ENCODE measurements at places on chromosomes 12 and 14. TPM values are rescaled to one million over a fixed set of nuclear protein-coding genes. Genes with fewer than 3 reads are reported as not detected.

Gene PPFIA2
- 10.2 TPM for total RNA-seq

Gene FAM186B
- 0.10 TPM for total RNA-seq

Gene SMOC1
- 12.8 TPM for total RNA-seq

Gene PRICKLE1
- total RNA-seq = 1.8 TPM

Gene OR6C2
- total RNA-seq = not detected

- peak; percentile 48 for DNase-seq
These were observed 77.0 kb downstream of the RBM19 start for GRCh38 chr12:113889076-113889475.

- no peak for DNase-seq
These were observed 90.0 kb downstream of the PPM1H start for GRCh38 chr12:62844915-62845314.

- peak; percentile 56 for DNase-seq
These were observed 3.1 kb downstream of the SMOC1 start for GRCh38 chr14:69882116-69882864.

DNA sequence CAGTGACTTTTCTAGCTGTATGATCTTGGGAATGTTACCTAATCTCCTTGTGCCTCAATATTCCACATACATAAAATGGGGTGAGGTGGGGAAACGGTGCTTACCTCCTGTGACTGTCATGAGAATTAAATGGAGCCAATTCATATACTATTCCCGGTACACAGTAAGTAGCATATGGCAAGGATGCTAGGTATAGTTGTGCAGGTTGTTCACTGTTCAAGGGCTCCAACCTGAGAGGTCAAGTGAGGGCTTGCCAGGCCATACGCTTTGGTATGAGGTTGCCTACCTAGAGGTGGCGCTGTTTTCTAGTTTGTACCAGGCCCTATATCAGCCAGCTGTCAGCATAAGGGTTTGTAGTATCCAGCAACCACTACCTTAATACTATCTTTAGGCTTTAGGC, 3.6 kb upstream of the BATF start:
- peak; percentile 20 for DNase-seq

DNA sequence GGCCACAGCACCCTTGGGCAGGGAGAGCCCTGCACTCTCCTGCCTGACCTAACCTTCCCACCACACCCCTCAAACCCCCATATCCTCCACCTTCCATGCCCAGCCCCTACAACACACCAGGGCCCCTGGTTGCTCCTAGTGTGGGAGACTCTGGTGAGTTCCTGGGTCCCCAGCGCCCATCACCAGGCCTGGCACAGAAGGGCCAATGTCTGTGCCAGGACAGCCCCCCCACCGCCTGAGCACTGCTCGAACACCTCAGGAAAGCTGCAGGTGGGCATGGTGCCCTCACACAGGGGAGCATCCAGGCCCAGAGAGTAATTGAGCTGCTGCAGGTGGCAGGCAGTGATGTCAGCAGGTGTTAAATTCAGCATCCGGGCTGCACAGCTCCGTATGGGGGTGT, 15.2 kb downstream of the ADCY6 start:
- DNase-seq = no peak

DNA sequence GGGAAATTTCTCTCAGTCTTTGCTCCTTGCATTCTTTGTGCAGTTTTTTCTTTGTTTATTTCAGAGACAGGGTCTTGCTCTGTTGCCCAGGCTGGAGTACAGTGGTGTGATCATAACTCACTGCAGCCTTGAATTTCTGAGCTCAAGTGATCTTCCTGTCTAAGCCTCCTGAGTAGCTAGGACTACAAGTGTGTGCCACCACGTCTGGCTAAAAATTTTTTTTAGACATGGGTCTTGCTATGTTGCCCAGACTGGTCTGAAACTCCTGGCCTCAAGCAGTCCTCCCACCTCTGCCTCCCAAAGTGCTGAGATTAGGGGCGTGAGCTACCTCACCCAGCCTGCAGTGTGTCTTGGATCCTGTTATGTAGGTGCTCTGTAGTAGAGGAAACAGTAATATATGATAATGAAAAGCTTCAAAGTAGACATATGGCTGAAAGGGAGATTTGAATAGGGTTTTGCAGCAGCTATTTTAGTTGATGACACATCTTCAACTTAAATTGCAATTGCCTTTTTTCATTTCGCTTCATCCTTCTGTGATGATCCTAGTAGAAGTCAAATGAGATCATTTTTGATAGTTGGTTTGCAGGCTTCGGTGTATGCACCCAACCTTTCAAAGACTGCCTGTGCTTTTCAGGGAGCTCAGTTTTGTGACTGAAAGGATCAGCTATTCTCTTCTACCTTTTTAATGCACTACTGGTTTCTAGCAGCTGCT, 75.4 kb downstream of the FUT8 start:
- no peak for DNase-seq

DNA sequence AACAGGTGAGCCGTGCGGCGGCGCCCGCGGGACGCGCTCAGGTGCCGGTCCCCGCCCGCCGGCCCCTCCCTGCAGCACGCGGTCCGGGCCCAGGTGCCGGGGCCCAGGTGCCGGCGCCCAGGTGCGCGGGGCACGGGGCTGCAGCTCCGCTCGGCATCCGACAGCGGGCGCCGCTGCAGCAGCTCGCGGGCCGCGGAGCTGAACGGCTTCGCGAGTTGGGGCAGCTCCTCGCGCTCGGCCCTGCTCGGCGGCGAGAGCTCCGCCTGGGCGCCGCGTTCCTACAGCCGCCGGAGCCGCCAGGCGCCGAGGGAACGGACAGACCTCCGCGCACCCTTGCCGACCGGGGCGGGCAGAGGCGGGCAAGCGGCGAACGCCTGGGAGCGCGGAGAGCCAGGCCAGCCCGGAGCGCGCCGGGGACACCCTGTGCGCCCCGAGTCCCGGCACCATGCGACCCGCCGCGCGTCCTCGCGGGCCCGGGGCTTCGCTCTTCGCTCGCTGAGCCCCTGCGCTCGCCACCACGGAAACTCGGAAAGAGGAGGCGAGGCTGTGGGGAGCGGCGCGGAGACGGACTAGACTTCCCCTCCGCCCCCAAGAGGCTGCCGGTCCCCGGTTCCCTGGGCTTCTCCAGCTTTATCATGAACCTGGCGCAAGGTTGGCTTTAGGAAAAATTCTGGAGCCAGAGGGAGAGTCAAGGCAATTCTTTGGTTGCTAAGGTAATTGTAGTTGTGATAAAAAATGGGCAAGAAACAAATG, at the start of gene RGS6:
Gene RGS6 (plus strand): TSS at position 201 of the 753 bp plus-strand sequence.
- no peak for DNase-seq

GRCh38 chr14:55430024-55430690, 10.3 kb downstream of the TBPL2 start:
- DNase-seq = peak; percentile 41

DNA sequence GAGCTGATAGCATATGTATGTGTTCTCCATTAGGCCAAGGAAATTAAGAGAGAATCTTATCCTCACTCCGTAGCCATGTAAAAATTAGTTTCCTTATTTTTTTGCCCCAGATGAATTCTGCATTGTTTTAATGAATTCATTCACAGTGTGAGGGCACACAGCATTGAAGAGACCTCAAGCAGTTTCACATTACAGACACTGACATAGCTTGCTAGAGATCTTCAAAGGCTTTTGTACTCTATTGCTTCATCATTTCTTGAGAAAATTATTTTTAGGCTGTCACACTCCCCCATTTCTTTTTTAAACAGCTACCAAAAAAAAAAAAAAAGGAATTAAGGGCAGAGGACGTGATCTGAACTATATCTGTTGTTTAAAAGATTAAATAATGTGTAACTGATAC, 251.1 kb downstream of the BCAT1 start:
- no peak for DNase-seq

- DNase-seq = no peak
These were observed 381.0 kb downstream of the SNAPC1 start for GRCh38 chr14:62143245-62143644.

DNA sequence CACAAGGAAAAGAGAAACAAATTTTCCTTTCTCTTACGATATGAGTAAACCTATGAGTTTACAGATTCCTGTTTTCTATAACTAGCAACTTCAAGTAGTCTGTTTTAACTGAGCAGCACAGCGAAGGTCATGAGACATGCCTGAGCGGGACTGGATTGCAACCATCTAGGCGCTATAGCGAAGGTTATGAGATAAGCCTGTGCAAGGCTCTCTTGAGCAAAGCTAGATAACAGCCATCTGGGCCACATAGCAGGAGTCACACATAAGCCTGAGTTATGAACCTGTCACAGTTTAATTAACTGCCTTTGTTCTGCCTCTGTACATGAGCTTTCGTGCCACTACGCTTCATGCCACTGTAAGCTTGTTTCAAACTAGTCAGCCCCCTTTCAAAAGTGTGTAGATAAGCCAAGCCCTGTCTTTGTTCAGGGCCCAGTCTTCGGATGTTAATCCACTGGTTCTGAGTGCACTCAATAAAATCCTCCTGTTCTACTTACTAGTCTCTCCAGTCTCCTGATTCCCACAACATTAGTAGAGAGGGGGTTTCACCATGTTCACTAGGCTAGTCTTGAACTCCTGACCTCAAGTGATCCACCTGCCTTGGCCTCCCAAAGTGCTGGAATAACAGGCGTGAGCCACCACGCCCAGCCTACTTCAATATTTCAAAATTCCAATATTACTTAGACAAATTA, 47.1 kb downstream of the SEC23A start:
- DNase-seq = peak; percentile 22

DNA sequence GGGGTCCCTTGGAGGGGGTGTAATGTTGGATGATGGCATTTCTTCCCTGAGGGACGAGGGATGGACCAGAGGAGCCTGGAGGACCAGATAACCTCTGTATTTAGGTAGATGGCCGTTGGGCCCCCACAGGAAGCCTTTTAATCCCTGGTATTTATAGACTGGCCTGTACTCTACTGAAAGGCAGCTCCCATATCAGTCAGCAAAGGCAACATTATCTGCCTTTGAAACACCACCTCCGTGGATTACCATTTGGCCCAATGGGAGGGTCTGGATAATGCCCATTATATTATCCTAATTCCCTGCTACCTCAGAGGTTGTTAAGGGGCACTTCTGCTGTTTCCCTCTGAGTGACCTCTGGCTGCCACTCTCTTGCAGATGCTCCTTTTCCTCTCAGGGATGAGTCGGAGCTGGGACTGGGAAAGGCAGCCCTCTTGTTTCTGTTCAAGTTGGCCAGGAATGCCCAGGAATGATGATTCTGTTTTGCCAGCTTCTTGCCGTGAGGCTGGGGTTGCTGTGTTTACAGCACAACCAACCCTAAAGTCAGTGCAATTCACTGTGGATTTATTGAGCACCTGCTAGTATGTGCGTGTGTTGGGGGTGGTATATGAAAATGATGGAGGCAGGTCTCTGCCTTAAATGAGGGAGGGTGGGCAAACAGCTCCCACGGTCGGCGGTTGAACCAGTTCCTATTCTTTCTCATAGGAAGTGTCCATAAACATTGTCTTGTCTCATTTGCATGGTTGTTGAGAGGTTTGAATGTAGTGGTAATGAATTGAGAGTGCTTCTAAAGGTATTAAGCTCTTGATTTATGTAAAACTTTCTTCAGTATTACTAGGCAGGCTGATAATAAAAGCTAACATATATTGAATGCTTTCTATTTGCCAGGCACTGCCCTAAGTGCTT, 18.1 kb downstream of the SUSD6 start:
- peak; percentile 44 for DNase-seq

GRCh38 chr12:91502208-91502607, 319.6 kb upstream of the DCN start:
- DNase-seq = no peak

DNA sequence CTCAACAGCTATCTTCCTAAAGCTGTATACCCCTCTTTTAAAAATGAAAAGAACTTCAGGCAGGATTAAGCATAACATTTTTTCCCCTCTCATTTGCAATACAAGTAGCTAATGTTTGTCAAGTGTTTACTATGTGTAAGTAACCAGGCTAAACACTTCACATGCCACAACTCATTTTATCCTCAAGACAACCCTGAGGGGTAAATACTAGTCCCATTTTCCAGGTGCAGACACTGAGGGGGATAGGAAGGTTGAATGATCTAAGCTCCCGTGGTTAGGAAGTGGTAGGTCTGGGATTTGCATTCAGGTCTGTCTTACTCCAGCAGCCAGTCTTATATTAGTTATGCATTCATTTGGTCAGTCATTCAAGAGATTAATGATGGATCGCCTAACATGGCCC, 70.7 kb downstream of the ANO6 start:
- DNase-seq = no peak

DNA sequence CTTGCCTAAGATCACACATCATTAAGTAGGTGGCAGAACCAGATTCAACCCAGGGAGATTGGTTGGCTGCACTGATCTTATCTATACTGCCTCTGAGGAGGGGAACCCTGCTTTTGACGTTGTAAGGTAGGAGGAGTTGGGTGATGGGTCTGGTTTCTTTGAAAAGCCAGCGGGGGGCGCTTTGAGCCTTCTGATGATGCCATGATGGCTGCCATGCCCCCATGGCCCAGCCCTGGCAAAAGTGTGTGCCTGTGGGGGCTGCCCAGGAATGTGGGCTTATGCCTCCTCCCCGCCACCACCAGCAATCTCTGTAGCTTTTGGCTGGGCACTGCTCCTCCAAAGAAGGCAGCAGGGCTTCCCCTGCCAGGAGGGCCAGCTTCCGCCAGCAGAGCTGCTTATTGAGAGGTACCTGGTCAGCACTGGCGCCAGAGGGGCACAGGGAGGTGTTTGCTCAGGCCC, 224.3 kb downstream of the SLC41A2 start:
- DNase-seq = peak; percentile 38

- DNase-seq = no peak
These were observed 22.9 kb upstream of the RNF34 start for GRCh38 chr12:121376754-121377697.

DNA sequence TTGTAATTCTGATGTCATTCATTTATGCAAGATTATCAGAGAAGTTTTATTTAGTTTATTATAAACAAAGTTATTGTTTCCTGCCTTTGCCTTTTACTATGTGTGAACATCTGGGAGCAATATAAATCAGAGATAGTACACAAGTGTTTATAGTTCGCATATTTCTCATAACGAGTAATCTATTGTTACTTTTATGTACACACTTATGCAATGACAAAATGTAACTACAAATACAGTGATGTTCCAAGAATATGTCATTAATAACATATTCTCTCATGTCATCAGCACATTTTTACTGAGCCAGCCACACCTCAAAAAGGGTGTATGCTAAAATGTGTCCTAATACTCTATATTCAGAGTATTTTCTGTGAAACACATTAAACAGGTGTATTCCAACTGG, 243.2 kb downstream of the ALX1 start:
- DNase-seq = no peak

DNA sequence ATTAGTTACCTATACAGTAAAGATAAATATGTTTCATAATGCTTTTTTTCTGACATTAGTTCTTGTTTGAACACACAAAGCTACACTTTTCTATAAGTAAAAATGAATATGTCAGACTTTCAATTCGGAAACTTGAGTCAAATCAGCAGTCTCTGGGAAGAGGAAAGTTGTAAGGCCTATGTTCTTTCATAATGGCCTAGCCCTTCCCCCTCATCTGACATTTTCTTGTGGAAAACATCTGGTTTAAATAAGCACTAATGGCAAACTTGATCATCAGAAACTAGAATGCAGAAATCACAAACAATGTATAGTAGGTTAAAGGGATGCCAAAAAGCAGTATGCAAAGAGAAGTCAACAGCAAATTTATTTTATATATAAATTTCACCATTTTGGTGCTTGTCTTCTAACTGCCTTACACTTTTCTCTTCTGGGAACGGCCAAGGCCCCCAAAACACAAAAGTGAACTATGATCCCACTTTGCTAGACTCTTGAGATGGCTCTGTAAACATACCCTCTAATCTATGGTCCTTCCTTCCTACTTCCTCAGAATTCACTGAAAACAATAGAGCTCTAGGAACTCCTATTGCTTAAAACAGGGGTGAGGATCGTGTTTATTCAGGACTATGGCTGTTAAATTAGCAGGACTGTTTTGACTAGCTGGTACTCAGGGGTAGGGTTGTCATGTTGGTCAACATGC, 444.1 kb downstream of the RAD51B start:
- no peak for DNase-seq

All from SJCRH30 (cell line).